ENCODE measurements at places on chromosomes 6 and 20.

DNA sequence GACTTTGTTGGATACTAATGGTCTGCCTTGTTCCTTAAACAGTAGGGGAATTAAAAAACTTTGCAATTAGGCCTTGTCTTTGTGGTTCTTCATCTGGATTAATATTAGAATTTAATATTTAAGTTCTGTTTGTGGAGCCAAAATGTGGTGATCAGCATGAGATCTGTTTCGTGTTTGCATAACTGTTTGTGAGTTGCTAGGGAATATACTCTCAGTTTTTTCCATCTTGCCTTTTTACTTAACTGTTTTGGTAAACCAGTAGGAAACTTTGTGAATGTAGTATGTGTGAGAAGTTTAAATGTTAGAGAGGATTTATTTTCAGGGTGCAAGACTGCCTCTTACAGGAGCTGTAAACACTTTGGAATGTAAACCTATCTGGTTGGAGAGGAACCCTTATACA lies 35.6 kb downstream of the LRRC1 start:
- DNase-seq, result no peak

GRCh38 chr20:46142124-46142523 lies 24.0 kb downstream of the CD40 start:
- DNase-seq, result no peak

GRCh38 chr20:12028771-12029170 lies 111.1 kb downstream of the BTBD3 start:
- no peak for DNase-seq

- DNase-seq, result no peak
Measured at GRCh38 chr6:88276331-88276730, 110.2 kb upstream of the CNR1 start.

DNA sequence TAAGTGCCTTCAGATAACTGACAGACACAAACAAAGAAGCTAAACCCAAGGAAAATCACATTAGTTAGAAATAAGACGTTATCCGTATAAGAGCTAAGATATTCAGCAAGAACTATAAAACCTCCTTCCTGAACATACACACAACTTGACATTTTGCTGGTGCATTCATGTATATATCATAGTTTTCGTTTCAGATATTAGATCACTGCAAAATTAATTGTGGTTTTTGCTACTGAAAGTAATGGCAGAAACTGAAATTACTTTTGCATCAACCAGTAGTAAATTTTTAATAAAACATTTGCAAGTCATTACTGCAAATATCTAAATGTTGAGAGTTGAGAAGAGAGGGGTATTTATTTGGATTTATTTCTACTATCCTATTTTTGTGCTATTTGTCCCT lies 26.1 kb upstream of the KCNQ5 start:
- no peak for DNase-seq

DNA sequence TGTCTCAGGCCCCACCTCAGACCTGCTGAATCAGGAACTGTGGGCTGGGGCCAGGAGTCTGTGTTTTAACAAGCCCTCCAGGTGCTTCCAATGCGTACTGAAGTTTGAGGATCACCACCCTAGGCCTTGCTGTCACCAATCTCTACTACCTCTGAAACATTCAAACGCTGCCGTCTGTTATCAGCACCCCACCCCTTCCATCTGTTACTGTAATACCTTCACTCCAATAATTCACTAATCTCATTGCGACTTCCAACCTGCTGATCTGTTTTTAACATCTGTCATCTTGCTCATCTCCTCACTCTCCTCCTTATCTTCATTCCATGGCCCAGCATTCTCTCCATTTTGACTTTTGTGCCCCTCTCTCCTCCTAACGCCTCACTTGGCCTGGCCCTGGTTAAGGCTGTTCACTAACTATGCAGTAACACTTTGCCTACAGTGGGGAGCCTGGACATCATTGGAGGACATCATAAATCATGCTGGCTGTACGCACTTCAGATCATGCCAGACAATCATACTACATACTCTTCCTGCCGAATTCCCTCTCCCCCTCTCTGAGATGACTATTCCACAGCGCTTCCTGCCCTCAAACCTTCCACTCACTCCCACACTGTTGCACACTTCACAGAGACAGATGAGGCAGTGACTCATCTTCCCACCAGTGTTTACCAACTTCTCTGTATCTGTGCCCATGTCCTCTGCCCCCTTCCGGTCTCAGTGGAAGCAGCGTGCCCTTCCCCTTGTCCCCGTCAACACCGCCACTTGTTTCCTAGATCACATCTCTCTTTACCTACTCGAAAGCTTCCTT lies 3.0 kb upstream of the GUCA1B start:
- no peak for DNase-seq

DNA sequence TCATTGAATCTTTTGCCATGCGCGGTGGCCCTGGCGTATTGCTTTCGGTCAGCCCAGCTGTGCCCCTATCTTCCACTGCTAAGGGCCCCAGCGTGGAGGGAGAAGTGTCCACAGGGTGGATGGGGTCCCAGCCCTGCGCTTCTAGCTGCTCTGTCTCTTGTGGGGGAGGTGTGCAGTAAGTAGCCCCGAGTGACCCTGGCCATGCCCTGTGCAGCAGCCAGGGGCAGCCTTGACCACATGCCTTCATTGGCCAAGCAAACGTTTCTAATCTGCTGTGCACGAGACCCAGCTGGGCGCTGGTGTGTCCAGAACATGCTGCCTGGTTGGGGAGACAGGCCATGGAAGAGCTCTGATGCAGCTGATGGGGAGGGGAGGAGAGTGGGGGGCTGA lies 13.6 kb downstream of the TMEM181 start:
- no peak for DNase-seq

DNA sequence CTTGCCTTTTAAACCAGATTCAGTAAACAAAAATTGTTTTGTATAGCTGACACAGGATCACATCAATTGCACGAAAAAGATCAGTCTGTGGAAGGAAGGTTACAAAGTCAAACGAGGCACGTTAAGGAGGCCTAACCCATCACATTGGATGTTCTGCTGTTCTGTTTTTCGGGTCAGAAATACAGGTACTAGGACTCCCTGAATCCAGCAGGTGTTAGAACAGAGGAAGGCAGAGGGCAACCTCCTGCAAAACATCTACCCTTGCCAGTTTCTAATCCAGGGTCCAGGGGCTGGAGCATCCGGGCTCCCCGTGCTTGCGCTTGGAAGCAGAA lies 64.6 kb downstream of the PLG start:
- DNase-seq, result no peak

DNA sequence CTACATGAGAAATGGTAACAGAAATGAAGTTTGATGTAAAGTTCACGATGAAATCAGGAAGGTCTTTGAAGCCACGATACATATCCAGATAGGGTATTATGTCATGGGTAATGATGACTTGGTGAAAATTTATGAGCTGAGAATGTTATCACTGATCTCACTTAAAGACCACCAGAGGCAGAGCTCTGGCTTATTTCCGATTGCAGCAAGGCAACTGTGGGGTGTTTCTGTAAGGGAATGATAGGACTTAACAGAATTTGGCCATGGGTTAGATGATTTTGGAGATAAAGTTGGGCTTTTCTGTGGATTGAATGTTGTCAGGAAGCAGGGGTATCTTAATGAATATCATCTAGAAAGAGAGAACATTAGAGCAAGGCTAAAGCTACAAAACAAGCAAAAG lies 508.4 kb downstream of the HDGFL1 start:
- DNase-seq, result no peak
